ENCODE measurements at places on chromosomes 1 and 21. TPM values are rescaled to one million over a fixed set of nuclear protein-coding genes. Genes with fewer than 3 reads are reported as not detected.

Gene KIAA0040
- total RNA-seq = 25.1 TPM

Gene BCAN
- total RNA-seq = not detected

Gene RNPEP
- 25.2 TPM for total RNA-seq

Gene CHI3L2
- 6.5 TPM for total RNA-seq

Gene ADGRB2
- total RNA-seq = 0.18 TPM

- no peak for DNase-seq
Observed at GRCh38 chr1:53284224-53285020, 43.4 kb downstream of the LRP8 start.

DNA sequence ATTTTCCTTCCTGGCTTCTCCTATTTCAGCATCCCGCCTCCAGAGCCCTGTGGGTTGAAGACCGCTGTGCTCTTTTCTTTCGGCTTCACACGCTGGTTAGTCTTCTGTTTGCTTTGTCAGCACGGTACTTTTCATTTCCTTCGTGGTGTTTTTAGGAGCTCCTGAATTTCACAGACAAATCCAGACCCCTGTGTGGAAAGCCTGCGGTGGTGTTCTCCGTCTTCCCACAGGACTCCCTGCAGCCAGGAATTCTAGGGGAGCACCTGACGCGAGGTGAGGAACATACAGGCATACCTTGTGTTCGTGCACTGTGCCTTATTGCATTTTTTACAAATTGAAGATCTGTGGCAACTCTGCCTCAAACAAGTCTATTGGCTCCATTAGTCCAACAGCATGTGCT is 210.2 kb upstream of the MAP1LC3C start:
- DNase-seq = no peak

- no peak for DNase-seq
Observed at GRCh38 chr21:37970548-37970947, 54.3 kb upstream of the KCNJ6 start.

DNA sequence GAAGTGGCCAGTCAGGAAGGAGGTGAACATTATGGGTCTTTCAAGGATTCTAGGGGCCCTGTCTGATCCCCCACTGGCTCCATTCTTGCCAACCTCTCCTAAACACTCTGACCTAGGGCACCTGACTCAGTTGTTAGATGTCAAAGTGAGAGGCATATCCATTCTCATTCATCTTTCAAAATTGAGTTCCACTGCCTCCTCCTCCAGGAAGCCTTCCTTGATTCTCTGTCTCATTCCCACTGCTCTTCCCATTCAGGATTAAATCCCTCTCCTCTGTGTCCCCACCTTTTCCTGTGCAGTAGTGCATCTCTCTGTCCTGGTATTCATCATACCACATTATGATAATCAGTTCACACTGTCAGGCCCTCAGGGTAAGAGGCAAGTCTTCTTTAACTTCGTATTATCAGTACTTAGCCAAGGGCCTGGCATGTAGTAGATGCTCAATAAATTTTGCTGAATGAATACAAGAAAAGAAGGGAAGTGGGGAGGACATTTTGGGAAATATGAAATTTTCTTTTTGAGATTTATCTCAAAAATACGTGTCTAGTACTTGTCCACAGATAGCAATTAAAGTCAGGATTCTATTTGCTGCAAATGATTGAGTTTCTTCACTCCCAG is 61.8 kb upstream of the ITPKB start:
- DNase-seq = no peak

GRCh38 chr1:163378554-163378953 is 56.8 kb downstream of the NUF2 start:
- no peak for DNase-seq

DNA sequence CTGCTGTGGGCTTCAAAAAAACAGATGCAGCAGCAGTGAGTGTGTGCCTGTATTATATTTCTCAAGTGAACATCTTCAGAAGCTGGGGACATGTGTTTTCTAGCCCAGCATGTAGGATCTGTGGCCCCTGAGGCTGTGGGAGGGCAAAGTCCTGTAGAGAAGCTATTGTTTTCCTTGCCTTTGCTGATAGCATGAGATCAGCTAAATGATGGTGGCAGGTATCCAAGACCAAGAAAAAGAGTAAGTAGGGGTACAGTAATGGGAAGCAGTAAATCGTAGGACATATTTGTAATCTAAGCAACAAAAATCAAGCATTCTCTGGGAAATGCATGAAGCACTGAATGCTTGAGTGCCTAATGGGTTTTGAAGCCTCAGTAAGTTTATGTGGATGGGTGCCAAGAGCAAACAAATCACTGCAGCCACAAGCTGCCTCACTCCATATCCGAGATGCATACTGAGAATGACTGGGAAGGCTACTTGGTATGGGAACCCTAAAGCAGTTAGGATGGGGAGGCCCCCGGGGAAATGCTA is 98.3 kb downstream of the CD58 start:
- DNase-seq = no peak

DNA sequence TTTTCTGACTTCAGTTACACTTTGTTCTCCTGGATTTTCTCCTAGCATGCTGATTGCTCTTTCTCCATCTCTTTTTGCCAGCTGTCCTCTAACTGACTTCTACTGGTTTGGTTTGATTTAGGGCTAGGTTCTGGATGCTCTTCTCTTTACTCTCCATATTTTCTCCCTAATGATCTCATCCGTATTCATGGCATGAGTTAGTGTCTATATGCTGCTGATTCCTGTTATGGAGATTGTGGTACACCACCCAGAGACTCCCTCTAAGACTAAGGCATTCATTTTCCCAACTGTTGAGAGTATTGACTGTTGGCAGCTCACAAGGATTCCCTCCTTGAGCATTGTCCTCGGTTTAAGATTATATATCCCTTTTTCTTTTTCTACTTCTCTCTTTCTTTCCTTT is 28.9 kb downstream of the S1PR1 start:
- DNase-seq = no peak

GRCh38 chr1:48002142-48002541 is 5.0 kb upstream of the TRABD2B start:
- DNase-seq = no peak

GRCh38 chr1:39088658-39089057 is 62.5 kb downstream of the NDUFS5 start:
- no peak for DNase-seq

GRCh38 chr1:154931940-154932487 is 4.5 kb downstream of the PMVK start:
- peak; percentile 30 for DNase-seq

DNA sequence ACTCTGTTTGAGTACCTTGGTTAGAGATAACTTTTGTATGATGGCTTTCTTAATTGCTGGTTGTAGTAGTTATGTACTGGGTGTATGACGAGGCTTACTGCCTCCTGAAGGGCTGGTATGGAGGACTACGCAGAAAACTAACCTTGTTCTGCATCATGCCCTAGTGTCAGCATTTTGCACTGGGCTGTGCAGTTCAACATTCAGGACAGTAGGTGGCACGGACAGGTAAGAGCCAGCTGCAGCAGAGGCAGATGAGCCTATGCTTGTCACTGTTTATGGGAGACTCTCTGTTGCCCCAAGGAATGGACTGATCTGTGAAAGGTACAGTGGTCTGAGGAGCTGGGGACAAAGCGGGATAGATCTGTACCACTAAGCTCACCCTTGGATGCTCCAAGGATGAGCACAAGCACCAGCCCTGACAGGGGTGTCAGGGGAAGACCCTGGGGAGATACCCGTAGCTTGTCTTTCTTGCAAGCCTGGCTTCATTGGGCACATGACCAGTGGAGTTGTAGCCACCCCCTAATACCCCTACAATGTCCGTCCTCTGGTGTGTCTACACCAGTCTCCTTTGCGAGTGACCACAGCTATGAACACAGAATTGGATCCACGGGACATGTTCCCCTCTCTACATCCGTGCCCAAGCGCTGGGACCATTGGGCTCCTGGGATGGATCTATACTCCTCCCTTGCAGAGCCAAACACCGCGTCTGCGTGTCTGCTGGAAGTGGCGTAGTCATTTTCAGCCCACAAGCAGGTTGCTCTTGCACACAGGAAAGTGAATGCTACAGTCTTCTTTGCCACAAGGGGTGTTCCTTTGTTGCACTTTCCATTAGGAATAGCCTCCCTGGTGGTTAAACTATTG is 51.1 kb upstream of the CFHR3 start:
- no peak for DNase-seq

DNA sequence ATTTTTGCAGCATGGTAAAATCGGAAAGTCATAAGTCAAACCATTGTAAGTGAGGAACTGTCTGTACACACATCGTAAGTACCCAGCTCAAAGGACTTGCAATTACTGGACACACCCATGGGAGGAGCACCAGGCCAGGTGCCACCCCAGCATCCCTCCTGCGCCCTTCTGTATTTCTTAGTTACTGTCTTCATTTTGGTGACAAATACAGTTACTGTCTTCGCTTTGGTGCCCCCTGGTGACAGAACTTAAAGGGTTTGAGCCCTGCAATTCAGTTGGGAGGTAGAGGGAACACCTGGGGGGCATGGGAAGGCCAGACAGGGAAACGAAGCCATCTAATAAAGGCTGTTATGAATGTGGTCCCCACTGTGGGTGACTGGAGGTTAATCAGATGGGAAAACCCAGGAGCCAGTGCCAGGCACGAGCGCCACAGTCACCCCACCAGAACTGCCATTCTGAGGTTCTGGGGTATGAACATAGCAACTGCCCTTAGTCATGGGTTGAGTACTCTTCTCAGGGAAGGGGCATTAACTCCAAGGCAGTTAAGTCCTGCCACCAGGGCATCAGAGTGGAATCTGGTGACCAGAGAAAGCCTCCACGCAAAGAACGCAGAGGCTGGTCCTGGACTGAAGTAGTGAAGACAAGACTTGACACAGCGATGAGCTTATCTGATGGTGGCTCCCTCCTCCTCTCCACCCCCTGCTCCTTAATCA is 612.9 kb downstream of the PTPRU start:
- DNase-seq = peak; percentile 13

DNA sequence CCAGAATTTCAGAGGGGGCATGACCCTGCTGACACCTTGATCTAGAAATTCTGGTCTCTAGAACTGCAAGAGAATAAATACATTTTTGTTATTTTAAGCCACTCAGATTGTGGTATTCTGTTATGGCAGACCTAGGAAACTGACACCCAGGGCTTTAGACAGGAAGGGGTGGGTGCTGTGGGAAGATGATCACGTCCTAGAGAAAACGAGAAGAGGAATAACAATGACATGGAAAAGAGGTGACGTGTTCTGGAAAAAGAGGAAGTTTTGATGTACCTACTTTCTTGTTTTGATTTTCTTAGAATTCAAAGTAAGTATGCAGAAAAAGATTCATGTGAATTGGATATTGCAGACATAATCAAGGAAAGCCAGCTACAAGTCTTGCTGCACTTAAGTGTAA is 232.9 kb upstream of the RUNX1 start:
- no peak for DNase-seq

DNA sequence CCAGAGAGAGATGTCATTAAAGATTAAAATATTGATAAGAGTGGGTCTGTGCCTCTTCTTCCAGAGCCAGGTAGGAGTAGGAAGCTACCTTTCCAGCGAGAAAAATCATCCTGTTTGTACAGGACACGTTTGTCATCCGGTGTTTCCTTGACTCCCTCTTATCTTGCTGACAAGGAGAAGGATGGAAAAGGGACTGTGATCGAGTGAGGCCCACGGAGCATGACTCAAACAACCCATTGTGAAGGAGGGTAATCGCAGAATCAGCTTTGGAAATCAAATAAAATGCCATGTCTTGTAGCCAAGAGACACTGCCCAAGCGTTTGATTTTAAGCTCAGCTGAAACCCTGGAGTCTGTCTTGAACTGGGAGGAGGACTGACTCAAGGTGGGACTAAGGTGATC is 97.7 kb downstream of the IGSF21 start:
- DNase-seq = no peak

GRCh38 chr1:164320790-164321731 is 237.9 kb upstream of the PBX1 start:
- DNase-seq = no peak

Data from naive thymus-derived CD8-positive, alpha-beta T cell (primary cell).